ENCODE measurements at places on chromosomes 11 and 22.

DNA sequence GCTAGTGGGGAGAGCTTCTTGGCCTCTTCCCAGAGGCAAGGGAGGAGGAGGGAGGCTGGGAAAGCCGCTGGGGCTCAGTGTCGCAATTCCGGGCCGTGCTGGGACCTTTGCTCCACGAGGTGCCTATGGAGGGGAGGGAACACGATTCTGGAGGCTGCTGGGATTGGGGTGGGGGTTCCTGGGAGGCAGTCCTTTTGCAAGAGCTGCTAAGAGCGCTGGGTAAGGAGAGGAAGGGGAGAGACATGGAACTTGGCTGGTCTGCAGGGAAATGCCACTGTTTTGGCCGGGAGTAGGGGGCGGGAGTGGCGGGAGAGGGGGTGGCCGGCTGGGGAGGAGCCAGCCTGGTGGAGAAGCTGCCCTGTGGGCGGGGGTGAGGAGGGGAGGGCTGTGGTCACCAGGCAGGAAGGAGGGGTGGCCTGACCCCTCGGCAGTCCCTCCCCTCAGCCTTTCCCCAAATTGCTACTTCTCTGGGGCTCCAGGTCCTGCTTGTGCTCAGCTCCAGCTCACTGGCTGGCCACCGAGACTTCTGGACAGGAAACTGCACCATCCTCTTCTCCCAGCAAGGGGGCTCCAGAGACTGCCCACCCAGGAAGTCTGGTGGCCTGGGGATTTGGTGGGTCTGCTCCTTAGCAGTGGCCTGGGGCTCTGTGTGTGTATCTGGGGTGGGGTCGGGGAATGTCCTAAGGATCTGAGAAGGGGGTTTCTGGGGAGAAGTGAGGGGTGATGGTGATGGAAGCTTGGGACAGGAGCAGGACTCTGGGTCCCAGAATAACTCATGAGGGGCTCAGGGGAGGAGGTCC lies at the start of gene NR1H3:
Gene NR1H3, plus strand, starts transcription at position 480 of the 800 bp plus-strand sequence. CDS start 1,221 bp downstream, outside the sequence.
- no peak for DNase-seq

GRCh38 chr22:50282361-50283155 lies 12.4 kb upstream of the MAPK11 start:
- no peak for DNase-seq

- DNase-seq = no peak
These were observed 54.0 kb upstream of the CCDC188 start for GRCh38 chr22:20204806-20205205.

DNA sequence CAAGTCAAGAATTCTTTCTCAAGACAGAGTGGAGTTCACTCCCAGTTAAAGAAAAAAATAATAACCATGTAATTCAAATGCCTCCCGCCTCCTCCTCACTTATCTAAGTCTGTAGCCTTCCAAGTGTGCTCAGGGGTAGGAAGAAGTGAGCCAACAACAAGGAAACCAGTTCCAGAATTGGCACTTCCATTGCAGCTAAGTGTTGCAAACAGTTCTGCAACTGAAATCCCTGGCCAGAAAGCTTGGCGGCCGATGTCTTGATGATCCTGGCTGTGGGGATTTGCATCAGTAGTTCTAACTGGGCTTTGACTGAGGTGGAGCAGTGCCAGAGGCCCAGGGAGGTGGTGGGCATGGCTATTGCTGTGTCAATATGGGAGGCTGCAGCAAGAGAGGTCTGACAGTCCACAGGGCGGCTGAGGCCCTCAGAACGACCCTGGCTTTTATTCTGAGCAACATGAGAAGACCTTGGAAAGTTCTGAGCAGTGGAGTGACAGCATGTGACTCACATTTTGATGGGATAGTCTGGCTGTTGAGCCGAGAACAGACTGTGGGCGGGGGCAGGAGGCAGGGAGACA lies 19.2 kb downstream of the DHCR7 start:
- no peak for DNase-seq

DNA sequence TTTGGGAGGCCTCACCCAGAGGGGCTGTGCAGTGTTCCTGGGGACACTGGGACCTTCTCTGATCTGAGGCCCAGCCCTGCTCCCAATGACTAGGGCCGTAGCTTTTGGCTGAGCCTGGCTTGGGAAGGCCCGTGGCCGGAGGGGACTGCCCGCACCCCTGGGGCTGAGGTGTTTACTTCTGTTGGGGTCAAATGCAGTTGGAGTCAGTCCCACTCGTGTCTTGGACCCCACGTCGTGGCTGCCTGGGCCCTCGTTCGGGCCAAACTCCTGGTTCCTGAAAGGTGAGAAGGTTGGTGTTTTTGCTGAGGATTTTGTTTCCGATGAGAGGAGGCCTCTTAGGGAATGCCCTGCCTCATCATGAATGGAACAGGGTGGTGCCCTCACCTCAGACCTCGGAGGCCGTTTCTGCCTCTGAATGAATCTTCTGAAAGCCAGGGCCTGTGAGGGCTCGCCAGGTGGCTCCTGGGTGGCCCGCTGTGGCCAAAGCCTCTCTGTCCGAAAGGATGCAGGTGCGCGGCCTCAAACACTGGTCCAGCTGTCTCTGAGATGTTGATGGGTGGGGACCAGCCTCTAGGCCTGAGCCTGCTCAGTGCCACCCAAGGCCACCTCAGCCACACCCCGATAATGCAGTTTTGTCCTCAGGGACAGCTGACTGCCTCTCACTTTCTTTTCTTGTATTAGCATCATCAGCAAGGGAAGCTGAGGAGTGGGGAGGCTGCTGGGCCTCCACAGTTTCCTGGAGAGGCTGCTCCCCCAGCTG lies 40.3 kb upstream of the A4GALT start:
- DNase-seq = no peak

DNA sequence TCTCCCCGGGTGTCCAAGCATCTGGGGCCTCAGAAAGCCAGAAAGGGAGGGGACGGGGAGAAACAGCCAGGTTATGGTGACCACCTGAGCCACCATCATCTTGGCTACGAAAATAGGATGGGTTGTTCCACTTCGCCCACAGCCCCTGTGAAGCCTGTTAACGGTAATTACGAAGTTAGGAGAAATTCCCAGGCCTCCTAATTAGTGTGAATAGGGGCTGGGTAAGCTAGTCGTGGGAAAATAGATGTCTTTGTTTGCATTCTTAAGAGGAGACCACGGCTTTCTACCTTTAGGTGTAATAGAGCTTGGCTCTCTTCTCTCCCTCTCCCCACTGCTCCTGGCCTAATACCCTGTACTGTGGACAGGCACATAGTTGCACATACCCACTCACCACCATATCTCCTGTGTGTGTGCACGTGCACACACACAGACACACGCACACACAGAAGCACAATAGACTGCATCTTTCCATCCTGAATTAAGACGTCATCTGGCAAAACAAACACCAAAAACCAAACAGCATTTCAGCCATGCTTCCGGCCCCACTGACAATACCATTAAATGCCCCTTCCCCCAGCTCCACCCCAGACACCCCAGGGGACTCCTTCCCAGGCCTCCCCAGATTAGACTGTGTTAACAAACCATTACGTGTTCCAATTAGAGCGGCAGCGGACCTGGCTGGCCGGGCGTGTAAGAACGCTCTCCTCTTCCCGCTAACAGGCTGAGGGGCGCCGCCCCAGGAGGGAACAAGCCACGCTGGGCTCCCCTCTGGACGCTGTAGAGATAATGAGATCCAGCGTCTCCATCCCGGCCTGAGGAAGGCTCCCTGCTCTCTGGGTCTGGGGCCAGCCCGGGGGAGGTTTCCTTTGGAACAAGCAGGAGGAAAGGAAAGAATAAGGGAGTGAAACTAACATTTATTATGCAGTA lies 72.8 kb downstream of the TP53I11 start:
- no peak for DNase-seq
